ENCODE measurements at places on chromosomes 2 and 18.

- no peak for DNase-seq
Observed at GRCh38 chr2:3670376-3670775, 12.4 kb downstream of the ALLC start.

DNA sequence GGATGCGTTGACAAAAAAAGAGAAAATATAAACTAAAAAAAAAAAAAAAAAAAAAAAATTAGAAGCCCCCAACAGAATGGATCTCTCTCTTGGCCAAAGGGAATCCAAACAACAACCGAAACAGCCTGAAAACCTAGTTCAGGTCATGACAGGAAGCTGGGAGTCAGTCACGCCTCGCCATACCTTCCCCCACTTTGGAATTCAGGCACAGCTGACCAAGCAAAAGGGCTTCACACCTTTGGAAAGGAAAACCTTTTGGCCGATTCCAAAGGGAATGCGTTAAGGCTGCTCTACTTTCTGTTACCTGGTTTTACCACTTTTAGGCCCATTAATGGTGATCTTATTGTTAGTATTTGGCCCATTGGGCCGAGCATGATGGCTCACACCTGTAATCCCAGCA is 17.9 kb upstream of the RMC1 start:
- no peak for DNase-seq

- DNase-seq, result no peak
Observed at GRCh38 chr2:74017223-74017622, 32.5 kb downstream of the TET3 start.

DNA sequence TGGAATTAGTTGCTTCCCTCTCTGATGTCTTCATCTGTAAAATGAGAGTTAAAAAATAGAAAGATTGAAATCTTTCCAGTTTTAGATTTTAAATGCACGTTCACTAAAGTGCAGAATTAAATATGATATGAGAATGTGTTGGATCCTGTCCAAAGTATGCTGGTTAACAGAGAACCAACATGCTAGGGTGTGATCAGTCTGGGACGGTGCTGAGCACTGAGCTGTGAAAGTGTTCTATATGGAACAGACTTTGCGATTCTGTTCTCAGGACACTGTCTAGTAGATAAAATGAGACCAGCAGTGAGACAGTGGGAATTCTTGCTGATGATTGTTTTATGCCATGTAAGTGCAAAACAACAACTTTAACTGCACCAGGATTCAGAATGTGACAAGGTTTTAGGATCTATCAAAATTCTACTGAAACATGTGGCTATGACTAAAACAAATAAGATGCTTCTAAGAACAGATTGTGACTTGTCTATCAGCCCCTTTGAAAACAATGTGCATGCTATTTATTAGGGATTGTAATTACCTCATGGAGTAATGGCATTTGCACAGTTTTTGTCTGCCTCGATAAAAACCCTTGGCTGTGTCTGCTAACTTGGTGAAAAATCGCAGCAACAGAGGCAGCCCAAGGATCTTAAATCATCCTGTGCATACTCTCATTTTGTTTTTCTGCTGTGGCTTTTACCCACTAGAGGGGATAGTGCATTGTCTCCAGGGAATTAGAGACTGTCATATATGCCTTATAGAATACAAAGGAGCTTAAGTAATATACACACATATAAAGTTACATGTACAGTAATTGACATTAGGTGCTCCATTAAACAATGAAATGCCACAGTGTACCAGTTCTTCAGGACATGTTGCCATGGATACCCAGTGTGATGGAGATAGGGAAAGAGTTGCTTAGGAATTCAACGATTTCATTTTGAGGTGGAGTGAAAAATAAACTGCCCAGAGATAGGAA is 55.1 kb downstream of the MAP3K20 start:
- DNase-seq, result no peak

GRCh38 chr2:218529990-218530389 is 38.2 kb downstream of the USP37 start:
- DNase-seq, result no peak

- no peak for DNase-seq
Observed at GRCh38 chr2:159879051-159879604, 81.1 kb upstream of the CD302 start.

DNA sequence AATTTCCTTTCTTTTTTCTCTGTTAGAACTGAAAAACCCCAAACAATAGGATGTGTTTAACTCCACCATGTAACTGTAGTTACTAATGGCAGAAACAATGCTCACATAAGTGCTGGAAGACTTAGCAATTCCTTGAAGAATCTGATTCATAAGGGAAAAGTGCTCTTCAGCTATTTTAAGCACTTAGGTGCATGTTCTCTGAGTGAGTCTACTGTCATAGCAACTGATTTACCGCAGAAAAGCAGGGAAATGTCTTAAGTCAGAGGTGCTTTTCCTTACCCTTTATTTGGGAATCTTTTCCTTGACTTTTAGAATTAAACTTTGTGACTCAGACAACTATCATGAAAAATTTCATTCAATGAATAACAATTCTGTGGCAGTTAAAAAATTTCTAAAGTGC is 65.4 kb upstream of the NABP1 start:
- peak; percentile 96 for DNase-seq

DNA sequence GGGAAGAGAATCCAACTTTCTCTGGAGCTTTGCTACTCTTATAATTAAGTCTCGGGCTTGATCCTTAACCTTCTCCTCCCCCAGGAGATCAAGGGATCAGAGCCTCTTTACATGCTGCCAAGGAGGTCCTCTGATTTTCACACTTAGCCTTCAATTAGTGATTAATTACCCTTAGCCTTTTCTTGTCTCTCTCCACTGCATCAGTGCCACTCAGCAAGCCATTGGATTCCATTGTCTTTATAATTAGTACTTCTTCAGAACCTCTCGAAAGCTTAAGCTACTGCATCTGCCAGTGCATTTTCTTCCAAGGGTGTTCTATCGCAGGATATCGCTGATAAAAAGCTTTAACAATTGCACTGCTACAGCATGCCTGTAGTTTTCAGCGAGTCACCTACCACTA is 477.0 kb upstream of the MEIS1 start:
- no peak for DNase-seq

GRCh38 chr2:225889452-225889851 is 489.9 kb downstream of the NYAP2 start:
- DNase-seq, result peak; percentile 56

- DNase-seq, result no peak
Observed at GRCh38 chr2:11414372-11415124, 51.4 kb downstream of the E2F6 start.

GRCh38 chr2:230811508-230811907 is 53.2 kb upstream of the ITM2C start:
- no peak for DNase-seq

GRCh38 chr2:34492561-34493455 is 893.7 kb upstream of the FAM98A start:
- DNase-seq, result no peak

GRCh38 chr2:18559531-18560030 is 872 bp downstream of the RDH14 start:
- peak; percentile 25 for DNase-seq

GRCh38 chr2:209771474-209772289 is at the start of gene UNC80:
TSS of gene UNC80 (plus strand) at chr2:209771832. CDS start at chr2:209772073, 241 bp downstream.
- peak; percentile 15 for DNase-seq
